ENCODE measurements at places on chromosomes 5 and 9.

DNA sequence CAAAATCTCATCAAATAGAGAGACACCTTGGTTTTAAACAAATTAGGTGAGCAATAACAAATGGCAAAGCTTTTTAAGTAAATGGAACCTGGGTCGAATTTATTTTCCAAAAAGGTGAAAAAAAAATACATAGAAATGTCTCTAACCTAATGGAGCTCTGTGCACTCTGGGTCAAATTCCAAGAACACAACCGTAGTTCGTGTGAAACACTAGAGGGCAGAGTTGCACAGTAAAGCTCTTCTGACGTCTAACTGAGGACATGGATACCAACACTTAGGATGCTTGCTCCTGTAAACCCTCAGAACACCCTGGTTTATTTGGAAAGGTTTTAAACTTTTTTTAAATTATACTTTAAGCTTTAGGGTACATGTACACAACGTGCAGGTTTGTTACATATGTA, 18.9 kb downstream of the MARCHF11 start:
- H3K4me3 ChIP-seq: no peak overlapping the region
- H3K4me1 ChIP-seq: no peaks in the 10 kb centered on the region
- no peaks in the 10 kb centered on the region for H3K36me3 ChIP-seq

- no peak overlapping the region for H3K4me3 ChIP-seq
- H3K36me3 ChIP-seq: no peaks in the 10 kb centered on the region
- H3K27ac ChIP-seq: no peak overlapping the region
- no peak for DNase-seq
Measured at GRCh38 chr9:133950192-133950591, 41.9 kb downstream of the VAV2 start.

- no peaks in the 10 kb centered on the region for H3K27me3 ChIP-seq
- no peak overlapping the region for H3K27ac ChIP-seq
- DNase-seq: no peak
- H3K4me3 ChIP-seq: no peak overlapping the region
- H3K4me1 ChIP-seq: no peaks in the 10 kb centered on the region
Measured at GRCh38 chr9:38281196-38281595, 111.3 kb upstream of the ALDH1B1 start.

DNA sequence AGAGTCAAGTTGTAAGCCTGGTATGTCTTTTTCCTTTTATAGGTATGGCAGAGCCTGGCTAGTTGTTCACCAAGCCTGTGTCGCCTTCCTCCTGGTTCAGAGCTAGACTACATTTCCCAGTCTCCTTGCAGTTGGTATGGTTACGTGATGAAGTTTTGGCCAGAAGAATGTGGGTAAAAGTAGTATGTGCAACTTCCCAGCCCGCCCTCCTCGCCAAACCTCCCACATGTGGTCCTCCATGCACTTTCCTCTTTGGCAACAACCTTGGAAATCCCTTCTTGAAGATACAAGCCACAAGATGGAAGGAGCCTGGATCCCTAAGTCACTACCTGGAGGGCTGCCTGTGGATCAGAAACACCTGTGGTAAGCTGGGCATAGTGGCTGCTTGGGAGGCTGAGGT, 36.0 kb upstream of the MSH3 start:
- no peaks in the 10 kb centered on the region for H3K36me3 ChIP-seq
- no peak overlapping the region for H3K4me3 ChIP-seq
- no peak overlapping the region for H3K27ac ChIP-seq
- DNase-seq: no peak
- no peaks in the 10 kb centered on the region for H3K4me1 ChIP-seq
- H3K27me3 ChIP-seq: no peaks in the 10 kb centered on the region

Measured in colonic mucosa (tissue), 4 donors.